ENCODE measurements at places on chromosomes 16 and 17.

DNA sequence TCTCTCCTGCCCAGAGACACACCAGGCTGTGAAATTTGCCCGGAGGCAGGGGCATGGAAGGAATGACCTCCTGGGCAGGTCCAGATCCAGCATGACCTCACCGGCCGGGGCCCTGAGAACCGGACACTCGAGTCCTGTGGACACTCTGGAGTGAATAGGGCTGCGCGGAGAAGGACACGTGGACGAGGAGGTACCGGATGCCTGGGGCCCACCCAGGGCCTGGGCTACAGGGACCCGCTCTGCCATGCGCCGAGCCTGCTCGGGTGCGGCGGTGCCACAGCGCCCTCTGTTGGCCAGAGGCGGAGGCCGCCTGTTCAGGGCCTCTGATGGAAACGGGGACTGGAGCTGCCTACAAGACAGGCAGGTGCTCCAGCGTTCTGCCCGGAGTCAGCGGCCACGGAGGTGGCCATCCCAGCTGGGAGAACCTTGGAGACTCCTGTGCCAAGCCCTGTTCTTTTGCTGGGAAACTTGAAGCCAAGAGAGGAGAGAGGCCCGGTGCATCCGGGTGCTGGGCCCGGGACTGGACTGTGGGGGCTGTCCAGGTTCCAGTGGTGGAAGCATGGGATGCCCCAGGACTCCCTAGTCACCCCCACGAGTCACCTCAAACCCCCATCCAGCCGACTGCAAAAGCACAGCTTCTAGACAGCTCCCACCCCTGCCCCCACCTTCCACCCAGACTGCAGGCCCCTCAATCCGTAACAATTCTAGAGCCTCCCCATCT lies 19.3 kb upstream of the NXPH3 start:
- DNase-seq, result peak; percentile 63

DNA sequence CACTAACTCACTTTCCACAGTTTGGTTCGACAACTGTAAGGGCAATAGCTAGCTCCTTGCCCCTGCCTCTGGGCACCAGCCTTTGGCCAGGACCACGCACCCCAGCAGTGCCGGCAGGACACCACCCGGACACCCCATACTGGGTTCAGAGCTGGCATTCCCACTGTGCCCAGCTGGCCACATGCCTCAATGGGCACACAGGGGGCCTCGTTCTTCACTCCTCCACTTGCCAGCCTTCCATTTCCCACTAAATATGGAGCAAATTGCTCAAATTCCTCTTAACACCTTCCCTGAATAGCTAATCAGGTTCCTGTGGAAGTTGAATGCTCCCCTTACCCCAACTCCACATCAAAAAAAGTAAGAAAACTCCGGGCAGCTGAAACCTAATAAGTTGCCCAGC lies 52.5 kb downstream of the PIPOX start:
- DNase-seq, result no peak

- no peak for DNase-seq
Observed at GRCh38 chr16:14398014-14398717, 231.9 kb downstream of the PARN start.

DNA sequence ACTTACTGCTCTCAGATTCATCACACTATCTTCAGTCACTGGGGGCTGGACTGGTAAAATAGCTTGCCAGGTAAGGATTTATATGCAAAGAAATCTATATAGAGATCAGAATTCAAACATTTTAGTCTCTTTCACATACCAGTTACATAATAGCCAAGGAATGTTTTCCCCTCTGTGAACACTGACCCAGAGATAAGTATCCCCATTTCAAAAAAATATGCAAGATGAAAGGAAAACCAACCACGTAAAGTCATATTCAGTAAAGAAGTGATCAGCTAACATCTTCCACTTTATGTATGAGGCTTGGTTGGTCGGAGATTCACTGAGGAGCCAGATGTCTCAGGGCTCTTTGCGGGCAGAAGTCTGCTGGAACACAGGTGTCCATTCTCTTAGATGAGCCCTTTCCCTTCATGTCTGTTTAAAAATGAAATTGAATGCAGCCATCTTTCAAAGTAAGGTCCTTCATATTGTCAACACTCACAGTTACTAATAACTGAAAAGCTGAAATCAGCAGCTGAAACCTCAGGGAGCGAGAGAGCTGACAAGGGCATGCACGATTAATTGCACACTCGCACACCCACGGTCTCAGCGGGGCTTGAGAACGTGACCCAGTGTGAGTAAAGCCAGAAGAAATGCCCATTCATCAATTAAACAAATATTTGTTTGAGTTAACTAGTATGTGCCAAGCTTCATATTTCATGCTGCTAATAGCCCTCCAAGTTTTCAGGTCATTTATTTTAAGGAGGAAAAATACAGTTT lies 161.2 kb downstream of the MRTFB start:
- DNase-seq, result peak; percentile 46

DNA sequence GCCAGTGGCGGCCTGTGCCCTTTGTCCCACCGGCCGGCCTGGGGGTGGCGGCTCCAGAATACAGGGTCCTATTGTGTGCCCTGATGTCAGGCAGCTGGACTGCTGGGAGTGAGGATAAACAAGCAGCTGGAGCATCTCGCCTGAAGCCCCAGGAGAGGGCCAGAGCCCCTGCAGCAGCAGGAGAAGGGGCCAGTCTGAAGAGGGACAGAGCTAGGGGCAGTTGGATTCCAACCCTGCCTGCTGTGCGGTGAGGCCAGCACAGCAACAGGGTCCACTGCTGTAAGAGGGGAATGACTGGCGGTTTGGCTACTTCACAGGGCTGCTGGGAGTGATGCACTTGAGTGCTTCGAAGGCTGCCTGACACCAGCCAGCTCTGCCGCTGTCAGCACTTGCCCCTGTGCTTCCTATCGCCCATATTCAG lies 25.0 kb downstream of the RAB11FIP4 start:
- DNase-seq, result no peak

DNA sequence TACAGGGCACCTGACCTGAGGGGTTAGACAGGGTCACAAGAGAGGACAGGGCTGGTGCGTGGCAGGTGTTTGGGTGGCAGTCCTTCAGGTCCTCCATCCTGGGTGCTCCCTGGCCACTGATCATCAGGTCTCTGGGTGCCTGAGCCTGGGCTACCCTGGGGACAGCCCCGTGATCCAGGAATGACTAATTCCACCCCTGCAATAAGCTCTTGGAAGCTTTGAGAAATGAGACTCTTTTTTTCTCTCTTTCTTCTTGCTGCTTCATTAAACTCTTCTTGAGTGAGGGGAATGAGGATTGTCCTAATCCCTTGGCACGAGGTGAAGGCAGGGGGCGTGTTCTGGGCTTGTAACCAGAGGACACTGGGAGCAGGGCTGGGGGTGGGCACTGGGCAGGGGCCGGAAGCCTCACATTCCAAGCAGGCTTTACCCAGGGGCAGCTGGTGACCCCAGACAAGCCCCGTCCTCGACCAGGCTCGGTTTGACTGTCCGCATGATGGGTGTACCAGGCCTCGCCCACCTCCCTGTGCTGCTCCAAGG lies 21.4 kb upstream of the SPNS2 start:
- no peak for DNase-seq

DNA sequence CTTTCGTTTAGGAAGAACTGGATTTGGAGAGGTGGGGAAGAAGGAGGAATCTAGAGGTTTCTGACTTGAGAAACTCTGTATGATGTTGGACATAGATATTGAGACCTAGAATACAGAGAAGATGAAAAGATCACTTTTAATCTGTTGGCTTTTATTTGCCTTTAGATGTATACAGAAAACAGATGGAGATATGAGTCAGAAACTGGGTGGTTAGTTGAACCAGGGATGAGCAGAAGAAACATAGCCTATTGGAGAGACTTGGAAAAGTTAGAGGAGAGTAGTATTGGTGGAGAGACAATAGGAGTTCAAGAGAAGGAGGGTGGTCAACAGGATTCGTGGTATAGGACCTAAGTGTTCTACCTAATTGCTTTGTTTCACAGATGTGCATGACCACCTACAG lies 5.1 kb downstream of the PHAF1 start:
- peak; percentile 17 for DNase-seq

DNA sequence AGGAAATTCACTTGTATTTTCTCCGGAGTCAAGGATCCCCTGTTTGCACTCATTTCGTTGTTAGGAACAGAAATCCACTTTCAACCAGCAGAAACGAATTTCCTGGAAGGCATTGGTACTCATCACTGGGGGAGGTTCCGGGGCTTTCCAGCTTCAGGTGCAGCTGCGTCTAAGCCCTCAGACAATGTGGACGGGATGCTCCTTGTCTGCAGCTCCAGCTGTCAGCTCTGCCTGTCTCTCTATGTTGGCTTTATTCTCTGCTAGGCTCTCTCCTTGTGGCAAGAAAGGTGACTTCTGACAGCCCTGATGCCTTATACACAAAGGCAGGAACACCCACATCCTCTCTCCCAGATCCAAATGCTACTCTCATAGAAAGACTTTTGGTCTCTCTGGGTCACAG lies 183.9 kb upstream of the HSBP1 start:
- no peak for DNase-seq

GRCh38 chr17:58532555-58532951 lies 18.1 kb upstream of the MTMR4 start:
- no peak for DNase-seq

DNA sequence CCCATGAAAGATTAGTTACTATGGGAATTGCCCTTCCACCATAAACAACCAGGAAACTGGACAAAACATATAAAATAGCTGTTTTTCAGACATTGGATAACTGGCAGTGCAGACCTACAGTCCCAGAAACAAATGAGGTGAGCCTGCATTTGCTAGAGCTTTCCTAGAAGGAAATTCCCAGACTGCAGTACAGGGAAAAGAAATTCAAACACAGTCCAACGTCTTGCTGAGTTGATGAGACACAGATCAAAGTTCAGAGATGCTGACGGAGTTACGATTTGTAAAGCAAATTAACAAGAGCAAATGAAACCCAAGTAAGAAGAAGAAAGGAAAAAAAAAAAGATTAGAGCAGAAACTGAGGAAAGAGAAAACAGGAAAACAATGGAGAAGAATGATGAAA lies 41.3 kb upstream of the MNT start:
- no peak for DNase-seq

GRCh38 chr17:73474370-73474988 lies 162.7 kb upstream of the CDC42EP4 start:
- DNase-seq, result peak; percentile 46

DNA sequence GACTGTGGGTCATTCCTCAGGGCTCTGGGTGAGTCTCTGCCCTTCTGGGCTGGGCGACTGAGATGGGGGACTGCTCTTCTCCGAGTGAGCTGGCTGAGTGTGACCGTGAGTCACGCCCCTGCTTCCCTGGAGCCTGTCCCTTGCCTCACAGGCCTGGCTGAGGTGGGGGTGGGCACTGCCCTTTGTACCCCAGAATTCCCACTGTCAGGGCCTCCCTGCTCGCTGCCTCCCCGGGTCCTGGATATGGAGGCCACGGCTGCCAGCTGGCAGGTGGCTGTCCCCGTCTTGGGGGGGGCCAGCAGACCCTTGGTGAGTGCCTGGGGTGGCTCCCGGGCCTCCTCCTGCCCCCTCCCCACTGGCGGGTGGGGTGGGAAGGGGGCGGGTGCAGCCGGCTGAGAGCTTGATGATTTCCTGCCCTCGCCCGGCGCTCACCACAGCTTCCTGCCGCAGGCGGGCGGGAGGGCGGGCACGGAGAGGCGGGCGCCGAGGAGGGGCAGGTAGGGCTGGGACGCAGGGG lies at the start of gene LAT:
Gene LAT, plus strand, starts transcription at position 434 of the 517 bp plus-strand sequence. CDS start 366 bp downstream, outside the sequence.
- no peak for DNase-seq

GRCh38 chr16:78638371-78638770 lies 538.9 kb downstream of the WWOX start:
- DNase-seq, result no peak

DNA sequence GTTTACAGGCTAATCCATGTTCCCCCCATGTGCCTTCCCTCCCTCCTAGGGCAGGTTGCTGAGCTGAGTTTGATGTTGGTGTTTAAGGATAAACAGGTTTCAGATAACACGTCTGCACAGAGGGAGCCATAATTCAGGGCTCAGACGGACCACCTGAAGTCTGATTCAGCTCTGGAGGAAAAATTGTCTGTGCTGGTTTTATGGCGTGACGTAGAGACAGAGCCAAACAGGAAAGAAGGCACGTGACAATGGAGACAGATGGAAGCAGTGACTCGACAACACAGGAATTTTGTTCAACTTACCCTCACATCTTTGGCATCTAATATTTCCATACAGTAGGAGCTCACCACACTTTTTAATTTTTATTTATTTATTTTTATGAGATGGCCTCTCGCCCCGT lies 10.7 kb upstream of the USP10 start:
- DNase-seq, result peak; percentile 95

GRCh38 chr16:27242868-27243590 lies 25.5 kb downstream of the NSMCE1 start:
- DNase-seq, result peak; percentile 58

Data from fibroblast of skin of right quadriceps (primary cell).